Cardiac muscle cell (in vitro differentiated cells and primary cell): ENCODE measurements at places on chromosomes 16 and 17. TPM values are rescaled to one million over a fixed set of nuclear protein-coding genes. Genes with fewer than 3 reads are reported as not detected.

- H3K4me3 ChIP-seq = peak within 1 kb of the TSS; percentile 44
- peaks cover 97% of the 10 kb centered on the region for H3K27me3 ChIP-seq
- H3K36me3 ChIP-seq = no peaks in the 10 kb centered on the region
Measured at GRCh38 chr17:48577946-48578615, at the start of gene HOXB4. TSS of gene HOXB4 (minus strand) at chr17:48578350. CDS start at chr17:48578319, 31 bp downstream.

- peaks cover 34% of the 10 kb centered on the region for H3K27me3 ChIP-seq
- DNase-seq = peak; percentile 54
- H3K4me1 ChIP-seq = peaks cover 5% of the 10 kb centered on the region
- H3K36me3 ChIP-seq = no peaks in the 10 kb centered on the region
Measured at GRCh38 chr17:79741751-79742588, 11.2 kb downstream of the ENPP7 start.

- no peak overlapping the region for H3K4me3 ChIP-seq
- DNase-seq = no peak
- peaks cover 7% of the 10 kb centered on the region for H3K4me1 ChIP-seq
Measured at GRCh38 chr17:66413559-66414520, 111.4 kb downstream of the PRKCA start.

- no peaks in the 10 kb centered on the region for H3K27me3 ChIP-seq
- no peaks in the 10 kb centered on the region for H3K4me1 ChIP-seq
- H3K4me3 ChIP-seq = no peak overlapping the region
- no peaks in the 10 kb centered on the region for H3K36me3 ChIP-seq
- peak overlapping the region; percentile 20 for H3K27ac ChIP-seq
- DNase-seq = no peak
Measured at GRCh38 chr16:47028767-47029377, 55.4 kb upstream of the DNAJA2 start.

GRCh38 chr17:34163646-34164045 lies 91.4 kb upstream of the CCL2 start:
- no peaks in the 10 kb centered on the region for H3K36me3 ChIP-seq
- DNase-seq = peak; percentile 32
- H3K27me3 ChIP-seq = peaks cover 11% of the 10 kb centered on the region
- no peaks in the 10 kb centered on the region for H3K4me1 ChIP-seq

DNA sequence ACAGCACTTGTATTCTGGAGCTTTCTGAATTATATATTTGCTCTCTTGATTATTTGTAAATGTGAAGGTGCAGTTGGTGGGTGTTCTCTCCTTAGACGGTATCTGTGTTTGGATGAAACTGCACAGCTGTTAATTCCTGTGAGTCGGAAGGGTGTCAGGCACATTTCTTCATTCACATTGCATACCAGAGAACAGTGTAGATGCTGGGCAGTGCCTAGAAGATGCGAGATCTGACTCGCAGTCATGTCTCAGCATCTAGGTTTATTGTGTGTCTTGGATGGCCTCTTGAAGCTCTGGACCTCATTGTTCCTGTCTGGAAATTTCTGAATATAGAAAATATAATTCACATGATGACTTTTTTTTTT lies 61.2 kb downstream of the CLEC16A start:
- H3K36me3 ChIP-seq = no peaks in the 10 kb centered on the region
- DNase-seq = peak; percentile 33
- no peaks in the 10 kb centered on the region for H3K27me3 ChIP-seq

DNA sequence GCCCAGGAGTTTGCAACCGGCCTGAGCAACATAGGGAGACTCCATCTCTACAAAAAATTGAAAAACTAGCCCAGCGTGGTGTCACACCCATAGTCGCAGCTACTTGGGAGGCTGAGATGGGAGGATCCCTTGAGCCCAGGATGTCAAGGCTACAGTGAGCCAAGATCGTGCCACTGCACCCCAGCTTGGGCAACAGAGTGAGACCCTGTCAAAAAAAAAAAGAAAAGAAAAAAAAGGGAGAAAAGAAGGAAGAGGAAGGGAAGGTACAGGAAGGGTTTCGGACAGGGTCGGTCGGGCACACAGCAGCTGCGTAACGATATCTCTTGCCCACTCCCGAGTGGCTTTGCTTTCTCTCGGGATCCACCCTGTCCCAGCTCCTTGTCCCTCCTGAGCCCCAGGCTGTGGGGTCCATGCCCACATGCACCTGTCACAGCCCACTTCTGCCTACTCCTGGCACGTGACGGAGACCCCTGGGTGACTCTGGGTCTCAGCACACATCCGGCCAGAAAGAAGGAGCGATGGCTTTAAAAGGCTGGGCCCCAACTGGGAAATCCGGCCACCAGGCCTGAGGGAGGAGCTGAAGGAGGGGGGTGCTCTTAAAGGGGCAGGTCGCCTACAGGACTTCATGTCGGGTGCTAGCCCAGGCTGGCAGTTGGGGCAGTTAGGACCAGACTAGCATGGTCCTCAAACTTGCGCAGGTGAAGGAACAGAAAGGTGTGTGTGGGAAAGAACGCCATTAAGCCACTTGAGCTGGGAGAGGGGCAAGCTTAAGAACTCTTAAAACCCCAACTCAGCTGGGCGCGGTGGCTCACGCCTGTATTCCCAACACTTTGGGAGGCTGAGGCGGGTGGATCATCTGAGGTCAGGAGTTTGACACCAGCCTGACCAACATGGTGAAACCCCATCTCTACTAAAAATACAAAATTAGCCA lies at the start of gene GHDC:
TSS of gene GHDC (minus strand) at position 526 of the 931 bp plus-strand sequence. CDS start 913 bp downstream, outside the sequence.
- H3K27me3 ChIP-seq = no peaks in the 10 kb centered on the region
- peak within 1 kb of the TSS; percentile 25 for H3K4me3 ChIP-seq
- peak; percentile 77 for DNase-seq

DNA sequence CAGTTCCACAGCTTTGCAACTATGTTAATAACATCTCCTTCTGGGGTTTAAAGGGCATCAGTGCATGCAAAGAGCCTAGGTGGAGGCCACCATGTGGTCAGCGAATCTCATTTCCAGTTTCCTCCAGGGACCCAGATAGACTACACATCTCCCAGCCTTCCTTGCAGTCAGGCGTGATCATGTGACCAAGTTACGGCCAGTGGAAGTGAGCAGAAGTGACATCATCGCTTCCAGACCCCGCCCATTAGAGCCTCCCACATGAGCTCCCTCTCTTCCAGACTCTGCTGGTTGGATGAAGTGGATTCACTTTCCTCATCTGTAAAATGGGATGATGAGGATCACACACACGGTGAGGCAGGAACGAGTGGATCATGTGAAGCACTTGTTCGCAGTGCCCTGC lies 27.4 kb upstream of the KDM8 start:
- no peak for DNase-seq
- no peaks in the 10 kb centered on the region for H3K4me1 ChIP-seq
- no peak overlapping the region for H3K27ac ChIP-seq
- no peaks in the 10 kb centered on the region for H3K36me3 ChIP-seq

DNA sequence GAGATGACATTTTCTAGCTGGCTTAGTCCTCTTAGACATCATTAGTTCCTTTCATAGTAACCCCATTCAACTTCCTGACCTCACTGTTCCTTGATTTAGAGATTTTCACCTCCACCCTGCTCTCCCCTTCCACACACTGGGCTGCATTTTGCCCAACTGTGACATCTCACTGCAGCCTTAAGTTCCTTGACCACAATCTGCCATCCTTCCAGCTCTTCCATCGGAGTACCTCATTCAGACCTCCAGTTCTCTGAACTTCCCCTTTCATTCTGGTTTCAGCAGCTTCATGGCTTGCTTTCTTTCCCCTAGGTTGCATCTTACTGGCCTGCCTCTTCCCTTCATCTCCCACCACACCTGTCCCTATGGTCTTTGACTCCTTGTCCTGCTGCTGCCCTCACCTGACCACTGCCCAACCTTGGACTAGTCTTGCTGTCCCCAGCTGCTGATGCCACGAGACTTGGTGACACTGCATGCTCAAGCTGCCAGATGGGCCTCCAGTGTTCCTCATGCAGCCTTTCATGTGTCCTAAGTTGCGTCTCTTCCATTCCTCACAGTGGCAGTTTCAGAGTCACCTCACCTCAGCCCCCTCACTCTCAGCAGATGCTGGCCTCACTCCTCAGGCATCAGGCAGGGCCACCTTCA lies 40.8 kb downstream of the NUP88 start:
- DNase-seq = no peak
- no peak overlapping the region for H3K27ac ChIP-seq
- H3K36me3 ChIP-seq = peaks cover 70% of the 10 kb centered on the region
- no peak overlapping the region for H3K4me3 ChIP-seq

DNA sequence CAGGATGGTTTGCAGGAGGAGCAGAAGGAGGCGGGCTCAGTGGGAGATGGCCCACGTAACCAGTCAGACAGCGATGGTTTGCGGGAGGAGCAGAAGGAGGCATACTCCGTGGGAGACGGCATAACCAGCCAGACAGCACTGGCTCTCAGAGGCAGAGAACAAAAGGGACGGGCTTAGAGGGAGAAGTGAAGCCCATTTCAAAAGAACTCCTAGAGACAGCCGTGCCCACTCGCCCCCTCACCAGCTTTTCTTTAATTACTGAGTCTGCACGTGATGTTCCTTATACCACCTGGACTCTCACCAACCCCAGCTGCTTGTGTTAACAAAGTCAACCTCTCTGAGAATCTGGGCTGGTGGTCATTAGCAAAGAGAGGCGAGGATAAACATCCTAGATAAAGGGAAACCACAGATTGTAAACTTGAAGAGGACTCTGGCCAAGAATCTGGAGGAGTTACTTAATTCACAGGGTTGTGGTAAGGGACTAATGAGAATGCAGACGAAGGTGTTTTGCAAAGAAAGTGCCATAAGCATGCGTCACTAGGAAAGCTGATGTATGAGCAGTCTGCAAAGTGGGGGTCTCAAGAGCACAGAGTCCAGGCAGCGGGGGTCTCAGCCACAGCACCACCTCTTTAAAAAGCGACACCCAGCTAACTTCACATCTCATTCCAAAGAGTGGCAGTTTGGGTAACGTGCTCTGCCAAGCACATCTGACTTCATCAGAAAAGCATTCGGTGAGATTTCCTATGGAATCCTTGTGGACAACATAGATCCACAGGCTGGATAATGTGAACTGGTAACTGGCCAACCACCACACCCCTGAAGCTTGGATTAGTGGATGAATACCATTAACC lies 51.7 kb downstream of the NXN start:
- DNase-seq = peak; percentile 94
- peaks cover 28% of the 10 kb centered on the region for H3K4me1 ChIP-seq
- peak overlapping the region; percentile 10 for H3K27ac ChIP-seq
- H3K27me3 ChIP-seq = no peaks in the 10 kb centered on the region
- no peak overlapping the region for H3K4me3 ChIP-seq

- H3K27ac ChIP-seq = no peak overlapping the region
- H3K4me3 ChIP-seq = no peak overlapping the region
- DNase-seq = peak; percentile 27
- peaks cover 20% of the 10 kb centered on the region for H3K4me1 ChIP-seq
Measured at GRCh38 chr16:66551348-66551759, 1.0 kb upstream of the CKLF start.

DNA sequence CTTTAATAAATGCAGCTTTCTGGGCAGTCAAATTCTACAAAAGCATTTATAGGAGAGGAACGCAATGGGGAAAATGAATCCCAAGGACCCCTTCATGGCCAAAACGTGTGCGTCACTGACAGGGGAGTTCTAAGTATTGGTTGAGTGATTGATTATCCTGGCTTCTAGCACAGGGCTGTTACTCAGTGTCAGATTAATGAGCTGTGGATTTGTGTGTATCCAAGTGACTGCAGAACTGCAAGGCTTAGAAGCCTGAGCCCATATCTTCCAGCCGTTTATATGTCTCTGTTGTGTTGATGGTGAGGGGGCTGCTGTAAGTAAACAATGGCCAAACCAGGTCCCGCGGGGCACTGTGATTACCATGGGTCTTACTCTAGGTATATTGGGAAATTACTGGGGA lies 129.4 kb downstream of the SHISA9 start:
- no peaks in the 10 kb centered on the region for H3K36me3 ChIP-seq
- H3K4me3 ChIP-seq = no peak overlapping the region
- no peaks in the 10 kb centered on the region for H3K27me3 ChIP-seq

DNA sequence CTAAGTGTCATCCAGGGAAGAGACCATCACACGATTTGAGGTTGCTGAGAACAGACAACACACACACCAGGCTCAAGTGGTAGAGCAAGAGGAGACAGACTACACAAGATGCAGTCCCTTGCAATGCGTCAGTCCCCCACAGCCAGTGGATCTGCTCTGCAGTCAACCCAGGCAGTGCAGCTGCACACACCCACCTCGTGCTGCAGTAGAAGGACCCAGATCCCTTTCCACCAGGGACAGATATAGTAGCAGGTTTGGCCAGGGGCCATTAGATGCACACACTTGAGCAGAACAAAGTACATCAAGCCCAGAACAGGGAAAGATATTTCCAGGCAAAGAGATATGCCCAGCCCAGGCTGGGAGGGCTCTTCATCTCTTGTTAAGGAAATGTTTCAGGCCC lies 112.9 kb downstream of the GRIN2A start:
- H3K4me1 ChIP-seq = no peaks in the 10 kb centered on the region
- peak; percentile 37 for DNase-seq
- no peak overlapping the region for H3K27ac ChIP-seq
- H3K36me3 ChIP-seq = no peaks in the 10 kb centered on the region
- no peaks in the 10 kb centered on the region for H3K27me3 ChIP-seq

DNA sequence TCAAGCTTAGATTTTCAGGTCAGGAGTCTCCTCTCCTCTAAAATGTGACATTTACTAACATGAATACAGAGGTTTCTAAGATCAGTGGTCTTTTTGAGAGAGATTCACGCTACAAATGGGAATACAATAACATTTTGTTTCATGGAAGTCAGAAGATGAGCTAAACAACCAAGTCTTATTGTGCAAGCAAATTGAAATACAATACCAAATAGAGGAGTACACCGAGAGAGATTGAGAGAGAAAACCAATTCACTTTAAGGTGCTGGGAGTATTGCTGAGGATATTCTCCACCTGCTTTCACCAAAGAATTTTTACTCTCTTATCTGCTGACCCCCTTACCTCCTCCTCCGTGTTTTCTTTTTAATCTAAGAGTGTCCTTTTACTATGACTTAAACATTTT lies 11.5 kb downstream of the VEZF1 start:
- no peaks in the 10 kb centered on the region for H3K27me3 ChIP-seq
- no peak overlapping the region for H3K4me3 ChIP-seq
- peaks cover 1% of the 10 kb centered on the region for H3K4me1 ChIP-seq
- H3K36me3 ChIP-seq = peaks cover 67% of the 10 kb centered on the region
- no peak overlapping the region for H3K27ac ChIP-seq
- DNase-seq = no peak

Gene TNK1
- total RNA-seq = 1.3 and 2.6 TPM in 2 replicates

Gene RND2
- total RNA-seq = 18.5 and 18.8 TPM in 2 replicates

Gene GALR2
- total RNA-seq = 0.32 TPM in 1 of 2 replicates, not detected in the other

Gene PIPOX
- total RNA-seq = 6.5 TPM in 2 replicates
